ENCODE measurements at places on chromosomes 12 and 14. TPM values are rescaled to one million over a fixed set of nuclear protein-coding genes. Genes with fewer than 3 reads are reported as not detected.

Gene CYP27B1
- total RNA-seq, result 4.0 TPM

Gene SRRM4
- not detected for total RNA-seq

Gene MYF6
- not detected for total RNA-seq

Gene TCL1A
- not detected for total RNA-seq

Gene TNFRSF1A
- total RNA-seq, result 108 TPM

Gene CLEC12A
- not detected for total RNA-seq
